ENCODE measurements at places on chromosomes 3 and 15.

DNA sequence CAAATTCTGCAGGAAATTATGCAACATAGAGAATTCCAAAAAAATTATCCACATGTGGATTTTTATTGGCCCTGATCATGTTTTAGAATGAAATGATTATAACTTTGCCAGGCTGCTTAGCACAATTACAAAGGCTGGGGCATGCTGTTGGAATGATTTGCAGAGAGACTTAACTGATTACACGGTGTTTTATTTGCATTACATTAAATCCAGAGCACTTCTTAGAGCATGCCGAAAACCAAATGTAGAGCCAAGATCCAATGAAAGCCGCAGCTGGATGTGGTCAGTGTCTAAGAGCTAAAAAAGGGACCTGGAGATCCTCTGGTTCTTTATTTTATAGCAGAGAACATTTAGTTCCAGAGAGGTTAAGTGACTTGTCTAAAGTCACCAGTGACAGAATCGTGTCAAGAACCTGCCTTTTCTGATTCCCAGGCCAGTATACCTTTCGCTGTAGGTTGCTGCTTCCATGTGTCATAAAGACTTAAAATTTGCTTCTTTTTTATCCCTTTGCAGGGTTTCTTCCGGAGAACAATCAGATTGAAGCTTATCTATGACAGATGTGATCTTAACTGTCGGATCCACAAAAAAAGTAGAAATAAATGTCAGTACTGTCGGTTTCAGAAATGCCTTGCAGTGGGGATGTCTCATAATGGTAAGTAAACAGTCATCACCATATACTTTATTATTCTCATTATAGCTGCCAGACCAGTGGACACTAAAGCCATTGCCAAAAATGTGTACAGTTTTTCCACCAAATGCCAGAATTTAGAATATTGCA lies 92.0 kb upstream of the TSEN2 start:
- DNase-seq, result no peak

DNA sequence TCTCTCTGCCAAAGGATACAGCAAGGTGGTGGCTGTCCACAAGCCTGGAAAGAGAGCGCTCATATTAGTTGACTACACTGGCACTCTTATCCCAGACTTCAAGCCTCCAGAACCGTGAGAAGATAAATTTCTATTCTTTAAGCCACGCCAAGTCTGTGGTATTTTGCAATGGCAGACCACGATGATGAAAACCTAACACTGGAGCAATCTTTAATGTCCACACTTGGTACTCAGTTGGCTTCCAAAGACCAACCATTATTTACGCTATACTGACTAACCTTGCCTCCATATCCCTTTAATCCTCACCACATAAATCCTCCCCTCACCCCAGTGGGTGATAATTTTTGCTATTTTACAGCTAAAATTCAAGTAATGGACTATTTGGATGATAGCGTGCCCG lies 16.9 kb upstream of the LACTB start:
- no peak for DNase-seq

GRCh38 chr3:157926822-157927221 lies 179.4 kb downstream of the SHOX2 start:
- DNase-seq, result no peak

GRCh38 chr3:106326941-106327695 lies 458.3 kb upstream of the CBLB start:
- peak; percentile 52 for DNase-seq

GRCh38 chr3:71372241-71372768 lies 211.2 kb downstream of the FOXP1 start:
- DNase-seq, result no peak

GRCh38 chr3:17340693-17341092 lies 401.7 kb downstream of the TBC1D5 start:
- DNase-seq, result no peak

- no peak for DNase-seq
Measured at GRCh38 chr15:84653584-84653909, 536 bp downstream of the WDR73 start.

DNA sequence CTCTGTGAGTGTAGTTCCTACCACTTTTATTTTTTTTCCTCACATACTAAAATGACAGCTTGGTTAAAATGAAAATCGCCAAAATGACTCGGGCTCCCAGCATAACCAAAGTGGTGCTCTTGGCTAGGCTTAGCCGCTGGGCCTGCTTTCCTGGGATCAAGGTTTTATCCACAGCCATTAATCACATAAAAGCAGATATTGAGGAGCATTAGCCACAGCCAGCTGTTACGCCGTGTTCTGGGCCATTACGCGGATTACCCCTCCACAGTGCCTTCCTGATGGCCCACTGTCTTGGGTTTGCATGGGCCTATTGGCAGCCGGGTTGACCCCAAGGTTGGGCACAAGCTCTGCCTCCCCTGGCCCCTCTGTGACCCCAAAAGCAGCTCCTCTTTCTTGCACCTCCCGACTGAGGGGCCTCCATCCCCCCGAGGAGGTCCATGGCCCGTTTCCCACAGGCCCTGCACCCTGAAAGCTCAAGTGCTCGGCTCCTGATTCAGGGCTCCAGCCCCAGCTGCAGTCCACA lies 30.4 kb upstream of the TRPM1 start:
- DNase-seq, result no peak

- no peak for DNase-seq
Measured at GRCh38 chr3:54862526-54862925, 65.3 kb downstream of the LRTM1 start.

GRCh38 chr3:103906808-103907207 lies 1459.9 kb upstream of the ALCAM start:
- DNase-seq, result no peak

DNA sequence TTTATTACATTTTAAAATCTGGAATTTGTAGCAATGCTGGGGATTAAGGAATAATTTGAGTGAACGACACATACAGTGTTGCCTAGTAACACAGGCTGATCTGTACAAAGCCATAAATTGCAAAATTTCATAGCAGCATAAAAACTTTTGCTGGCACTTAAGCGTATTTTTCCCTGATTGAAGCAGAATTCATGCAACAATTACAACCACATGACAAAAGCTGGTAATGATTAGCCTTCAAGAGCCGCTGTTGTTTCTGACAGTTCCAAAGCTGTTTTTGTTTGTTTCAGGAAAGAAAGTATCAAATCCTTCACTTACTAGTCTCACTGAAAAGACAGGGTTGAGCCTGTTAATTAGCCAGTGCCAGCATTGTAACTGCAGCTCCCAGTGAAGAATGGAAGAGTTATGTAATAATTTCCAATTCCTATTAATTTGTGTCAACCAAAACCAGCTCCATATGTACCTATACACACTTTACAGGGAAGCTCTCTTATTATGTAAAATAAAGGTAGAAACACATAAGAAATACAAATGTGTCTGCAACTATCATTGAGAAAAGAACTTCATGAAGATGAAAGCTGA lies 60.7 kb downstream of the AGTR1 start:
- DNase-seq, result no peak

DNA sequence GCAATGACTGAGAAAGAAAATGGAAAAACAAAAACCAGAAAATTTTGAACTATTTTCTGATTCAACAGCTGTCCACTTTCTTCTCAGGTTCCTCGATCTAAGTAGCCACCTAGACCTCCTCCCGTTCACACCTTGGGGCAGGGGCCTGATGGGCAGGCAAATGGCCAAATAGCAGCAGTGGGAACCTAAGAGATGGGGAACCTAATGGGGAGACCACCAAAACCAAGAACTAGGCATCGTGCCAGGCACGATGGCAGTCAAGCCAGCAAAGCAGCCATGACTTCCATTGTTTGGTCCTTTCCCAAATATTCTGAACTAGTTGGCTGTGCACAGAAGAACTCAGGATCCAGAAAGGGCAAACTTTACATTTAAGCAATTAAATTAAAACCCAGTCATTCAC lies 57.1 kb downstream of the CAPN7 start:
- no peak for DNase-seq

GRCh38 chr3:53498806-53499641 lies 4.6 kb downstream of the CACNA1D start:
- no peak for DNase-seq

GRCh38 chr3:66830301-66830700 lies 167.8 kb upstream of the KBTBD8 start:
- no peak for DNase-seq

- DNase-seq, result no peak
Measured at GRCh38 chr15:36545467-36545992, 33.9 kb upstream of the CDIN1 start.

GRCh38 chr15:75203908-75204263 lies 2.2 kb downstream of the C15orf39 start:
- no peak for DNase-seq

- DNase-seq, result no peak
Measured at GRCh38 chr15:91192285-91192684, 92.2 kb downstream of the SV2B start.

- no peak for DNase-seq
Measured at GRCh38 chr3:16482194-16482769, 31.2 kb downstream of the RFTN1 start.

GRCh38 chr3:148451969-148452368 lies 245.7 kb upstream of the AGTR1 start:
- no peak for DNase-seq

DNA sequence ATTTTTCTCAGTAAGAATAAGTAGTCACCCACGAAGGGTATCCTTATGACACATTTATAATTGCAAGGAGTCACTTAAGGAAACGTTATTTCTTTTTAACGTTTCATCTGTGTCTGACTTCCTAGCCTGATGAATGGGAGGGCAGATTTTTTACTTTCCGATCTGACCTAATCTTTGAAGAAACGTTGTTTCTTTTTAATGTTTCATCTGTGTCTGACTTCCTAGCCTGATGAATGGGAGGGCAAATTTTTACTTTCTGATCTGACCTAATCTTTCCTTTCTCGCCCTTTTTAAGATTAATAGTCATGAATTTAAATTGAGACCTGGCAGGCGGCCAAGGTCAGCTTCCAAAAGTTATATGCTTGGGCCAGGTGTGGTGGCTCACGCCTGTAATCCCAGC lies 3.0 kb upstream of the KLHL6 start:
- DNase-seq, result no peak

DNA sequence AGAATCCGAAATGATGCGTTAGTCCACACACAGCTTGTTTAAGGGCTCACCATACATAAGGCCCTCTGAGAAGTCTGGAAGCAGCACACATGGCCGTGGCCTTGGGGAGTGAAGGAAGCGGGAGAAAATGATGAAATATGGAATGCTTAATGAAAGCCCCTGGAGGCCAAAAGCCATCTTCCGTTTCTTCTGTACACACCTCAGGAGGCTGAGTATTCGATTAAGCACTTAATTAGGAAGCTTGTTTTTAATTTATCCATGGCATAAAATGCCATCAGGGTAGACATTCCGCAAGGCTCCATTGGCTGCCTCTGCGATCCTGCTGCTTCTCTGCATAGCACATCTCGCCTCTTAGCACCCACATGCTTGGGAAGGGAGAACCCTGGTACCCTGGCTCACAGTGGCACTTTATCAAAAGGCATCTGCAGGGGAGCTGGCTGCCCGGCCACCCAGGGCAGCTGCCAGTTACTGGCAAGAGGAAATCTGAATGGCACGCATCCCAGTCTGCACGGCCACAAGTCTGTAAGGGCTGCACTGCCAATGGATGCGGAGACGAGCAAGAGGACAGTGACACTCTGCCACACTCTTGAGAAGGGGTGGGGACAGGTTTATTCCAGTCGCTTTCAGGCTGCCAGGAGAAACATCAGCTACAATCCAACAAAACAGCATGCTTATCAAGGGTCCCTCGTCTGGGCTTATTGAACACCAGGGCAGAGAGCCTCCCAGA lies 356.2 kb downstream of the OCA2 start:
- DNase-seq, result no peak

- DNase-seq, result no peak
Measured at GRCh38 chr3:186330772-186331460, 31.1 kb downstream of the DGKG start.

GRCh38 chr15:50463423-50464358 lies 39.5 kb downstream of the USP8 start:
- DNase-seq, result peak; percentile 20

DNA sequence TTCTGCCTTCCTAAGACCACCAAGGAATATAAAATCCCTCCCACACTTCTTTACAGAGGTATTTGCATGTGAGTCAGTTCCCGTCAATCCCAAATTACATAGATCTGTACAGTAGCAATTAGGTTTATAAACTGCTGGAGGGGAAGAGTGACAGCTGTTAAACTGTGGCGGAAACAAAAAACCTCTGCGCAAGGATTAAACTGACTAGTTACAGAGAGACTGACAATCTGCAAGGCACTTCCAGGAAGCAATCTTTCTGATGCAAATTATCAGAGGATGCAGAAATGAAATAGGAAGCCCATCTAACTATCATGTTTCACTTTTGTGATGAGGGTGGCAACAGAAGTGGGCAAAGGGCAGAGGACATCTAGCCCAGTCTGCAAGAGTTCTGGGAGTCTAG lies 150.4 kb downstream of the RTP4 start:
- no peak for DNase-seq

- peak; percentile 21 for DNase-seq
Measured at GRCh38 chr3:159114582-159114981, 312.7 kb downstream of the MFSD1 start.

GRCh38 chr15:68794863-68795262 lies 25.8 kb downstream of the ANP32A start:
- DNase-seq, result peak; percentile 28

DNA sequence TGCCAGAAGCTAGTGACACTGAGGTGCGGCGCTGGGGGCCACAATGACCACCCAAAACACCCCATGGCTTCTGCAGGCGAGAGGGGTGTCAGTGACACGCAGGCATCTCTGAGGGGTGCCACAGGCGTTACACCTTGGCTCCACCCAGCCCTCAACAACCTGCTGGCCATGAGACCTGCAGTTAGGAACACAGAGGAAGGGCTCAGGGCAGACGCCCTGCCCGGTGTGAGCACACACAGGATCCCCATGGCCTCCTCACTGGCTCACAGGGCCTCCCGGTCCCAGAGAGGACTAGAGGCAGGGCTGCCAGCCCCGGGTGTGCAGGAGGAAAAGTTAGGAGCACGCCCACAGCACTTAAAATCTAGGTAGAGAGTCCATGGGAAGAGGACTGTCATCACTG lies 35.1 kb downstream of the CYFIP1 start:
- no peak for DNase-seq

DNA sequence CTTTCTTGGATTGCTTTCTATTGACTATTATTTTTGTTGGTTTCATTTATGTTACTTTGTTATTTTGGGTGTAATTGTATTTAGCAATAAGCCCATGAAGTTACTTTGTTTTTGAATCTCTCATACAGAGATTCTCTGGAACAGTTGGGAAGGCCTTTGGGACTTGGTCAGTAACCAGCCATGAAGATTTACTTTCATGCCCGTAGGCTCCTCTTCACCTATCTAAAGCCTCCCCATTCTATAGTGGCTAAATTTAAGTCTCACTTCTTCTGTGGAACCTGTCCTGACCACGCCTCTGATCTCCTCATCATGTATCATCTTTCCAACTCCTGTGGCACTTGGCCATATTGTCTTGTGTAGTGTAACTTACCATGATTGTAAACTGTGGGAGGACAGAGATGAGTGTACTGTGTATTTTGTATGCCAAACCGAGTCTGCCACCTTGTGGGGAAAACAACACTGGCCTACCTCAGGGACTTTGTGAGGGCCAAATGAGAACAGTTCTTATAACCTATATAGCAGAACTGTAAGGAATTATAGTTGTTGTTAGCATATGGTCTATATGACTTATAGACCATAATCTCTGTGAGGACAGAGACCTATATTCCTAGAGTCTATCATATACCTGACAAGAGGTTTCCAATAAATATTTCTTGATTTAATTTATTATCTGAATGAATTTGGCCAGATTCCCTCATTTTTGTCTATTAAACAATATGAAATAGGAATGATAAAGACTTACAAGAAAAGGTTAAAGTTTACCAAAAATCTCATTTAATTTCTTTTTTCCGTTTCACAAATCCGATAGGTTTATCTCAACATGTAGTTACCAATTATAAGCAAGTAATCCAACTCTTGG lies 75.0 kb downstream of the STARD9 start:
- DNase-seq, result peak; percentile 86
